ENCODE measurements at places on chromosomes 7 and 10.

- DNase-seq: no peak
These were observed 14.7 kb downstream of the BTBD16 start for GRCh38 chr10:122285506-122286444.

DNA sequence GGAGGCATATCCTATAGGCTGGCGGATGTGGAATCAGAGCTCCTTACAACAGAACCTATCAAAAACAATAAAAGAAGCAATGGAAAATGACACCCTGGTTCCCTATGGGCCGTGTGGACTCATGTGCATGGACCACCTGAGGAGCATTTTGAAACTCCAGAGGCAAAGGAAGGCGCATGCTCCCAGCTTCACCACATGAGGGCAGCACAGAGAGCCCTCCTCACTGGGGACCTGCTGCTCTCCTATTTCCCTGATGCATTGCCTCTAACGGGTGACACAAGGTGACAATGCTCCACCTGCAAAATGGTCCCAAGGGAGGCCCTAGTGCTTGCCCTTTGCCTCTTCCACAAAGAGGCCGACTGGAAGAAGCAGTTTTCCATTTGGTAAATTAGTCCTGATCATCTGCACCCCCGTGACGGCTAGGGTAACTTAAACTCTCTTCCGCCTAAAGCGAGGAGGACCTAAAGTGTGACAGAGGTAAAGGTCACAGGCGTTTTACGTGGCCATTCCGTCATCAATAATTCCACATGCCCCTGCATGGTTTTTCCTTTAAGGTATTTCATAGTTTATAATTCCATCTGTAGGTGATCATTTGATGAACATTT is 67.7 kb downstream of the GPAM start:
- no peak for DNase-seq

- DNase-seq: peak; percentile 41
These were observed 61.0 kb downstream of the NRP1 start for GRCh38 chr10:33273295-33274002.

- DNase-seq: no peak
These were observed 137.6 kb upstream of the PLXNA4 start for GRCh38 chr7:132713893-132714292.

DNA sequence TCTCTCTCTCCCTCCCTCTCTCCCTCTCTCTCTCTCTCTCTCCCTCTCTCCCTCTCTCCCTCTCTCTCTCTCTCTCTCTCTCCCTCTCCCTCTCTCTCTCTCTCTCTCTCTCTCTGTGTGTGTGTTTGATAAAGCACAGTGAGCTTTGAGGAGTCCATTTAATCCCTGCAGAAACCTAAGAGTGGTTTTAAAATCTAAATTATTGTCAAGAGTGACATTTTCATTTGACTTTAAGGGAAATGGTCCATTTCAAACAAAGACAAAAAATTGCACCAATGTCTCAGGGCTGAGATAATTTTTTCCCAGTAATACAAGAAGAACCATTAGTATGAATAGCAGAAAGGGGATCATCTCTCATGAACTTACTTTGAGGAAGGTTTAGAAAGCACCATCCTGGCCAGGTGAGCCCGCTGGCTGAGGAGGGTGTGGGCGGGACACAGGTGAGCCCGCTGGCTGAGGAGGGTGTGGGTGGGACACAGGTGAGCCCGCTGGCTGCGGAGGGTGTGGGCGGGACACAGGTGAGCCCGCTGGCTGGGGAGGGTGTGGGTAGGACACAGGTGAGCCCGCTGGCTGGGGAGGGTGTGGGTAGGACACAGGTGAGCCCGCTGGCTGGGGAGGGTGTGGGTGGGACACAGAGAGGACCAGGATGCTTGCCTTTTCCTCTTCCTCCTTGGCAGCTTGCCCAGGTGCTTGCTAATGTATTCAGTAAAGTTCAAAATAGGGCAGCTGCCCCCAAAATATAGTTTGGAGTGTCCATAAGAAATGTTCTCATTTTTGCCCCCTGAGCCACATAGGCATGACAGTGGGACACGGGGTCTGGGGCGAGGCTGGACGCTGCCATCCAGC is 125.0 kb downstream of the DNAJB6 start:
- no peak for DNase-seq

DNA sequence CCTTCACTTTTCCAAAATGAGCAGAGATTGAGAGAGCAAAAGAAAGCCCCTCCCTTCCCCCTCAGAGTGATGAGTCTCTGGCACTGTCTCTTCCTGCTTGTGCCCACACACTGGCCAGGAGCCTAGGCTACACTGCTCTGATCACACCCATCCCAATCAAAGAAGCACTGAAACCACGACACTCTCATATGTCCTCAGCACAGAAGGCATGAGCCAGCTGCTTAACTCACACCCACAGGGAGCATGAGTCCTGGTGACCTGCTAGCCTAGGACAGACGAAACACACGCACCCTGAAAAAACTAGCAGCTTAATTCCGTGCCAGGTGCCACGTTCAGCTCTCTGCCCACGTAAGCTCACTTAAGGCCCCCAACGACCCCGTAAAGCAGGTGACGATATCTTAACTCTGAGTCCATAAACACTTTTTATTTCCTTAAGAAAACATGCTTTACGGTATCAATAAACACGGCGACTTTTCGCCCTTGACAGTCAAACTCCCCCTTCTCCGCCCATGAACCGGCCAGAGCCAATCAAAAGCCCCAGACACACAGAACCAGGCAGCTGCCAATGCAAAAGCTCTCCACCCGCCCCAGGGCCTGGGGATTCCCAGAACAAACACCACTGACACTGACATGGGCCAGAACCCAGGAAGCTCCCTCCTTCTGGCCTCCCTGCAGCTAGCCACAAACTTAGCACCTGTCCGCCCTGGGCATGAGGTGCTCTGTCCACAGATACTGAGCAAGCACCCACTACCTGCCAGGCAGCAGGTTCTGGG is 69.0 kb downstream of the TNRC18 start:
- no peak for DNase-seq

GRCh38 chr10:49053053-49053997 is 62.0 kb downstream of the VSTM4 start:
- no peak for DNase-seq

GRCh38 chr10:974785-975074 is 13.5 kb upstream of the GTPBP4 start:
- DNase-seq: no peak

DNA sequence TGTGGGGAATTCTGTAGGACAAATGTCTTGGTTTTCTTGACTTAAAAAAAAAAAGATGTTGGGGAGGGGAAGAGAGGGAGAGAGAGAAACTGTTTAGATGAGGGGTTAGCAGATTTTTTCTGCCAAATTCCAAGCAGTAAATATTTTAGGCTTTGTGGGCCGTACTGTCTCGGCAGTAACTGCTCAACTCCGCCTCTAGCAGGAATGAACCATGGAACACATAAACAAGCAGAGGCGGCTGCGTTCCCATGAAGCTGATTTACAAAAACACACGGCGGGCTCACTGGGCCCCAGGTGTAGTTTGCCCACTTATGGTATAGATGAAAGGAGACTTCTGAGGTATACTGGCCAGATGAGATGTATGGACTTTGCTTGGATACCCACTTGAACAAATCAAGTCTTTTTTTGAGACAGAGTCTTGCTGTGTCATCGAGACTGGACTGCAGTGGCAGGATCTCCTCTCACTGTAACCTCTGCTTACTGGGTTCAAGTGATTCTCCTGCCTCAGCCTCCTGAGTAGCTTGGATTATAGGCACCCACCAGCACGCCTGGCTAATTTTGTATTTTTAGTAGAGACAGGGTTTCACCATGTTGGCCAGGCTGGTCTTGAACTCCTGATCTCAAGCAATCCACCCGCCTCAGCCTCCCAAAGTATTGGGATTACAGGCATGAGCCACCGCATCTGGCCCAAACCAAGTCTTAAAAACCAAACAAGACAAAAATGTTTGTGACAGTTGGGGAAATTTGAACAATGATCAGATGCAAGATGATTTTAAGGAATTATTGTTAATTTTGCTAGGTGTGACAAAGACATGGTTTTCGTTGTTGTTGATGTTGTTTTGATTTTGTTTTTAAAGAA is 9.7 kb upstream of the ADAMTS14 start:
- no peak for DNase-seq

GRCh38 chr7:25842201-25842733 is 309.7 kb upstream of the NFE2L3 start:
- DNase-seq: no peak

GRCh38 chr10:7424315-7424714 is 13.5 kb upstream of the SFMBT2 start:
- no peak for DNase-seq

- DNase-seq: no peak
These were observed 27.1 kb downstream of the KLF6 start for GRCh38 chr10:3757638-3758490.

DNA sequence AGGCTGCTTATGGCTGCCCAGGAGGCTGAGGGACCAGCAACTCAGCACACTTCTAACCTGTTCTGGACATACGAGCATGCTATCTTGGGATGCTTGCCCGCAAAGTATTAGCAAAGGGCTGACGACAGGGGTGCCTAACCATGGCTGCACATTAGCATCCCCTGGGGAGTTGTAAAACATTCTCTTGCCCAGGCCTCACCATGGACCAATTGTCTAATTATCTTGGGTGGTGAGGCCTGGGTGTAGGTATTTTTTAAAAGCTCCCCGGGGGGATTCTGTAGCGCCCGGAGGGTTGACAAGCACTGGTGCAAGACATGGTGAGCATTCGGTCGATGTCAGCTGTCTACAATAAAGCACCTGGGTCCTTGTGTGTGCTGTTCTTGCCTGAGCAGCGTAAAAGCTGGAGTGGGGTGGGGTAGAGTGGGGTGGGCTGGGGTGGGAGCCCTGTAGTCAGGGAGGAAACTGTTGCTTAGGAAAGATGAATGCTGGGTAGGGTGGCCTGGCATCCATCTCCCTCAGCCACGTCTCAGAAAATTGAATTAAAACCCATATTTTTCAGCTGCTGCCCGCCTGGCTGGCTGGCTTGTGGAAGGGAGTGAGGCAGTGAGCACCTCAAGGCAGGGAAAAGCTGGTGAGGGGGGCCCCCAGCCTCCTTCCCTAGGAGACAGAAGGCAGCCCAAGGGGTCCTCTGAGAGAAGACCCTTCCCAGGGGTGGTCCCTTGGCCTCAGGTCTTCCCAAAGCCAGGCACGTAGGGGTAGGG is 2.9 kb upstream of the ADCYAP1R1 start:
- DNase-seq: no peak

DNA sequence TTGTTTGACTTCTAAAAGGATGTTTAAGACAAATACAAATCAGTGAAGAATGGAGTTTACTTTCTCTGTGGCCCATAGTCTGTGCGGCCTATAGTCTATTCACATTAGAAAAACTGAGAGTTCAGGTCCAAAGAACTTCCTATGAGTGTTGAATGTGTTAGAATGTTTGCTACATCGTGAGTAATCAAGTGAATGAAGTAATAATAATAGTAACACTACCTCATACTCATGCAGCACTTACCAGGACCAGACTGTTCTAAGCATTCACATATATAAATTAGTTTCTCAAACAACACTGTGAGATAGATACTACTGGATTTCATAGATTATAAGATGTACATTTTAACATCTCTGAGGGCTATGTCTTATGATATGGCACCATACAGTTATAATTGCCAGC is 70.4 kb downstream of the RALA start:
- DNase-seq: no peak

DNA sequence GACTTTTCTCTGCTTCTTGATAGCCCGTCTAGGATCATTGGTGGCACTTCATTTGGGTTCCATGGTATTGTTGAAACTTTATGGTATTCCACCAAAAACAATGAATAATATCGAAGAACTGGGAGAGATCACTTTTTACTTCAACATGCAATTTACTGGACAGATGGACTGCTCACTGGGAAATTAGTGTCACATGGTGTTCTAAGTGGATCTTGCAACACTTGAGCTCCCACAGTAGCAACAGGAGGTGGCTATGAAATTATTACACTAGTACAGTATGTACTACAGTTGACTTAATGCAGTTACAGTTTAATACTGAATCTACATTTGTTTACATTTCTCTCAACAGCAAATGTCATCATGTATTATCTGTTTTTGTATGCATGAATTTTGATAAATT is 997.3 kb downstream of the REEP3 start:
- DNase-seq: no peak

- DNase-seq: no peak
These were observed 69.7 kb upstream of the ZNF804B start for GRCh38 chr7:88689821-88690220.

DNA sequence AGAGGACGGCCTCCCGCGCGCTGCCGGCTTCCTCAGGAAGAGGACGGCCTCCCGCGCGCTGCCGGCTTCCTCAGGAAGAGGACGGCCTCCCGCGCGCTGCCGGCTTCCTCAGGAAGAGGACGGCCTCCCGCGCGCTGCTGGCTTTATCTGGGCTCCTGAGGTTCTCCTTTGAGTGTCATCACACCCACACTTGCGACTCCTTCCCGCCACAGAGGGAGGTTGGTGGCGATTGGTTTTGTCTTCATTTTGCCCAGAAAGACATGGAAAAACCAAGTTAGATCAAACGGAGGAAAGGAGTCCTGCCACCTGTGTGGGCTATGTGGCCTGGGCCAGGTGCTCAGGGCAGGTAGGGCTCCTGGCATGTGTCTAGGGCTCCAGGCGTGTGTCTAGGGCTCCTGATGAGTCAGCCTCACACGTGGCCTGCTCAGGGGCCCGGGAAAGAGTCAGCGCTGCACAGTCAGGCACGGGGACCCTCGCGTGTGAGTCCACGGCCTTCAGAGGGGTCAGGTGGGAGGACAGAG is 138.0 kb downstream of the VIPR2 start:
- no peak for DNase-seq

DNA sequence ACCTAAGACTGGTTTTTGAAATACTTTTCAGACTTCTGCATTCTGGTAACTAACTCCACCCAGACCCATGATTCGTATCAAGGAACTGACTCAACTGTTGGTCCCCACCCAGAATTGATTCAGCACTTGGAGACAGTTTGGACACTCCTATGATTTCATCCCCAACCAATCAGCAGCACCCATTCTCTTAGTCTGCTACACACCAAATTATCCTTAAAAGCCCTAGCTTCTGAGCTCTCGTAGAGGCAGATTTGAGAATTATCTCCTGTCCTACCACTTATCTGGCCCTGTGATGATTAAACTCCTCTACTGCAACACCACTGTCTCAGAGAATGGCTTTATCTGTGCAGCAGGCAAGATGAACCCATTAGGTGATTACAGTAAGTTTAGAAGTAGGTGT is 7.7 kb upstream of the GSTO1 start:
- DNase-seq: no peak

- no peak for DNase-seq
These were observed 56.6 kb upstream of the STEAP4 start for GRCh38 chr7:88363249-88363648.
